Spinal cord (tissue), 10 donors: ENCODE measurements at places on chromosomes 13 and 19. TPM values are rescaled to one million over a fixed set of nuclear protein-coding genes. Genes with fewer than 3 reads are reported as not detected.

Gene CCDC8
- total RNA-seq: 37.9 TPM

Gene CYP4F12
- total RNA-seq: 6.8 TPM

Gene KLF16
- 4.8 TPM for total RNA-seq

Gene KCNRG
- 4.8 TPM for total RNA-seq

Gene GRK1
- 0.89 TPM for total RNA-seq

Gene ERF
- 25.0 TPM for total RNA-seq

Gene ZNF790
- 15.9 TPM for total RNA-seq

Gene FGF22
- 1.2 TPM for total RNA-seq

Gene SULT2B1
- total RNA-seq: not detected

Gene C13orf42
- total RNA-seq: 0.10 TPM

Gene DCT
- total RNA-seq: 1.3 TPM

Gene NPAS1
- total RNA-seq: 1.0 TPM

Gene RELB
- total RNA-seq: 2.9 TPM

Gene GNA15
- 3.5 TPM for total RNA-seq

Gene CEACAM1
- 0.88 TPM for total RNA-seq

Gene CERS4
- total RNA-seq: 40.8 TPM

Gene SLC10A2
- total RNA-seq: 0.30 TPM

Gene ZNF541
- 0.50 TPM for total RNA-seq

Gene ARHGAP45
- total RNA-seq: 7.3 TPM

Gene SHKBP1
- total RNA-seq: 11.8 TPM

Gene PHF11
- total RNA-seq: 20.5 TPM

Gene THSD8
- not detected for total RNA-seq

Gene ATP4B
- 0.20 TPM for total RNA-seq

Gene ADGRE1
- total RNA-seq: 1.1 TPM

Gene MTUS2
- total RNA-seq: 4.6 TPM

Gene KISS1R
- total RNA-seq: 0.50 TPM

Gene CYP2F1
- not detected for total RNA-seq

Gene ZNF667
- total RNA-seq: 16.7 TPM

Gene SBNO2
- total RNA-seq: 7.2 TPM

Gene CILP2
- total RNA-seq: 0.33 TPM

Gene ZNF562
- 65.1 TPM for total RNA-seq

Gene CEACAM20
- total RNA-seq: 0.10 TPM

Gene PRKACA
- 44.1 TPM for total RNA-seq

Gene SPIB
- total RNA-seq: 0.40 TPM

Gene CDC34
- total RNA-seq: 35.5 TPM

Gene SPTBN4
- total RNA-seq: 13.9 TPM

Gene SYNGR4
- not detected for total RNA-seq

Gene GIPR
- 0.55 TPM for total RNA-seq

Gene UQCRFS1
- total RNA-seq: 34.4 TPM

Gene ZNF614
- total RNA-seq: 14.5 TPM

Gene CD209
- 2.5 TPM for total RNA-seq

Gene REX1BD
- total RNA-seq: 23.7 TPM

Gene SLC1A5
- 7.1 TPM for total RNA-seq

Gene ZNF560
- total RNA-seq: 0.66 TPM

Gene ITGBL1
- 45.7 TPM for total RNA-seq

Gene LILRA1
- 0.99 TPM for total RNA-seq

Gene FFAR2
- 0.11 TPM for total RNA-seq

Gene SLC17A7
- total RNA-seq: 0.55 TPM

Gene KIR3DL2
- total RNA-seq: not detected
